Tibial nerve (tissue), 4 donors: ENCODE measurements at places on chromosomes 3 and 15. TPM values are rescaled to one million over a fixed set of nuclear protein-coding genes. Genes with fewer than 3 reads are reported as not detected.

Gene CPEB1
- 22.0 TPM for total RNA-seq

Gene TMEM45A
- 14.4 TPM for total RNA-seq

Gene FEZF2
- not detected for total RNA-seq

Gene TUSC7
- total RNA-seq, result not detected

Gene COL8A1
- 144 TPM for total RNA-seq

Gene SYNPR
- total RNA-seq, result not detected

Gene POTEB
- total RNA-seq, result not detected

Gene SHISA5
- total RNA-seq, result 78.4 TPM

Gene SCAMP5
- total RNA-seq, result 6.9 TPM

Gene PSMD2
- total RNA-seq, result 164 TPM

Gene EAF2
- 0.98 TPM for total RNA-seq

Gene FBXO40
- not detected for total RNA-seq

Gene RASL12
- total RNA-seq, result 75.3 TPM

Gene SAMMSON
- total RNA-seq, result 3.1 TPM
